ENCODE measurements at places on chromosomes 11 and 22.

DNA sequence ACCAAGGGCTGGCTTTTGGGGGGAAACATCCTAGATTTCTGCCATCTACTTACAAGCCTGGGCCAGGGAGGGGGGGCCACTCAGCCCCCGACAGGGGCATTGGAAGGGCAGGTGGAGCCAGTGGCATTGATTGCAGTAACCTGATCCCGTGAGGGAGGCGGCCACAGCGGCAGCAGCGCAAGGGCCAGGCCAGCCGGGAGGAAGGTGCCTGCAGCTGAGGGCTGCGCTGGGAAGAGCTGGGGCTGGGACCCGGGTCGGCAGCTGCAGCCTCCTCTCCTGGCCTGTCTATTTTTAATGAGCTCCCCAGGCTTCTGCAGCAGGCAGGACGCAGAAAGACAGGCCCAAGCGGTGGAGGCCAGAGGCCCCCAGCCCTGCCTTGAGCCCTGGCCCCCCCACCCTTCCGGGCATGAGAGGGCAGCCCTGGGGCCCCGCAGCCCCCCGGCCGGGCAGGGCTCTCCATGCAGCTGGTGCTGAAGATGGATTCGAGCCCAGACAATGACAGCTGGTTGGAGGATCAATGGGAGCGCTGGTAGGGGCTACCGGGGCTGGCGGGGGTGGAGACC lies 10.6 kb downstream of the FREY1 start:
- no peak for DNase-seq

DNA sequence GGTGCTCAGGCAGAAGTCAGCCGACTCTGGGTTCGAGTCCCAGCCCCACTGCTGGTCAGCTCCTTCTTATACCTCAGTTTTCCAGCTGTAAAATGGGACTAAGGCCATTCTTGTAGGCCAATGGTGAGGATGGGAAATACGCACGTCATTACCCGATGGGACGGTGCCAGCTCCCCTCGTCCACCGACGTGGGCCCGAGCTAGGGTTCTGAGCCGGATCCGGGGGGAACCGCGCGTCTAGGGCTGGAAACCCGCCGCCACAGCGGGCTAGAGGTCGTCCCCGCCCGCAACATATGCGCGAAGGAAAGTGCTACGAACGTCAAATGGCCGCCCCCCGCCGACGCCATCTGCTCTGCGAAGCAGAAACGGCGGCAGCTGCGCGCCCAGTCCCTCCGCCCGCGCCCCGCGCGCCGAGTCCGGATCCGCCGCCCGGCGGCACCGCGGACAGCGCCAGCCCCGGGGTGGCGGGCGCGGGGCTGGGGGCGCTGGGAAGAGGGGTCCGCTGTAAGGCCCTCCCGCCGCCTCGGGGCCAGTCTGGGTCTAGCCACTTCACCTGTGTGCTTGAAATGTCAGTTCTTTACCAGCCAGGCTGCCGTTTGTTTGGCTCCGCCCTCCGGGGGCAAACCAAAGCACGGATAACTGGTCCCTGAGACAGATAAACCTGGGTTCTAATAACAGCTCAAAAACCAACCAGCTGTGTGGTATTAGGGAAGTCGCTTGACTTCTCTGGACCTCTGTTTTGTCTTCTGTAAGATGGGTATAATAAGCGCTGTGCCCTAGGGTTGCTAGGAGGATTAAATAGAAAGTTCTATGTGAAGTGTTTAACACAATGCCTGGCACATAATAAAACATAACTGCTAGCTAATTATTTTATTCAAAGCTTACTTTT lies 103.5 kb upstream of the RCN1 start:
- DNase-seq, result no peak

- no peak for DNase-seq
Measured at GRCh38 chr11:109016724-109017123, 351.9 kb downstream of the DDX10 start.

DNA sequence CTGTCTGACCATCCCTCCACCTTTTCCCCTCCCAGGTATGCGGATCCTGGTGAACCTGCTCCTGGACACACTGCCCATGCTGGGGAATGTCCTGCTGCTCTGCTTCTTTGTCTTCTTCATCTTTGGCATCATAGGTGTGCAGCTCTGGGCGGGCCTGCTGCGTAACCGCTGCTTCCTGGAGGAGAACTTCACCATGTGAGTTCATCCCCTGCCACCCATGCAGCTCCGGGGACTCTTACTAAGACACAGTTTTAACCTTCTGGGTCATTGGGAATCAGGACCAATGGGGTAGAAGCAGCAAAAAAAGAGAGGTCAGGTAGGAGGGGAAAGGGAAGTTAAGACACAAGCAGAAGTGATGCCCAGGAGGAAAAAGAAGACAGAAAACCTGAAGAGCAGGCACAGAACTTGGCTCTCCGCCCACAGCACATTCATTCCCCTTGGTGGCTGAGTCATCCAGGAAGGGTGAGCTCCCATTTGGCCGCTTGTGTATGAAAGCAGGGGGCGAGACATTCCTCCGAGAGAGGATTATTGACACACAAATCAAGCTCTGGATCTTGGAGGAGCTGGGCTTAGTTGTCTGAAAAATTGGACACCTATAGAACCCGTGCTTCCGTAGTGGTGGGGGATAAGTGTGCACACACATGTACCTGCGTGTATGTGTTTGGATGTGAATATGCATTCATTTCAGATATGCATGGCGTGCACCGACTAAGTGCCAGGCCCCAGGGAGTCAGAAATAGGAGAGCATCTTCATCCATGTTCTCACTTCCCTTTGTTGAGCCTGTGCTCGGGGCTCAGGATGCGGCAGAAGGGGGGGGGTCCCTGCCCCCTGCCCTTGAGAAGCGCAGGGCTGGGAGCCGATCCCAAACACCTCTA lies 64.2 kb downstream of the CACNA1I start:
- DNase-seq, result no peak

DNA sequence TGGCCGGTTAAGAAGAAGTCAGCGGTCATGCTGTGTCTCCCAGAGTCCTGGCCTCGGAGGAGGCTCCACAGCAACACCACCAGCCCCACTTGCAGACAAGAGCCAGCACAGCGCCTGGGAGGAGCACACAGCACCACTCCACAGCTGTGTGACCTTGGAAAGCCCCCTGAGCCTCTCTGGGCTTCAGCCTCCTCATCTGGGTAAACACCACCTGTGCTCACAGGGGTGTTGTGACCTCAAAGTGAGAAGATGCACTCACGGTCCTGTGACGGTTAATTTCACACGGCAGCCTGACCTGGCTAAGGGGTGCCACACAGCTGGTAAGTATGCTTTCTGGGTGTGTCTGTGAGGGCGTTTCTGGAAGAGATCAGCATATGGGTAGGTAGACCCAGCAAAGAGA lies 54.7 kb downstream of the PHF21B start:
- no peak for DNase-seq

GRCh38 chr11:76510060-76511047 lies 65.5 kb downstream of the EMSY start:
- DNase-seq, result no peak

GRCh38 chr11:19349340-19350025 lies 108.7 kb upstream of the E2F8 start:
- DNase-seq, result no peak
